ENCODE measurements at places on chromosomes 2 and 18.
A peak's percentile ranks its signal among the peaks of the same experiment; 100 is the strongest.

DNA sequence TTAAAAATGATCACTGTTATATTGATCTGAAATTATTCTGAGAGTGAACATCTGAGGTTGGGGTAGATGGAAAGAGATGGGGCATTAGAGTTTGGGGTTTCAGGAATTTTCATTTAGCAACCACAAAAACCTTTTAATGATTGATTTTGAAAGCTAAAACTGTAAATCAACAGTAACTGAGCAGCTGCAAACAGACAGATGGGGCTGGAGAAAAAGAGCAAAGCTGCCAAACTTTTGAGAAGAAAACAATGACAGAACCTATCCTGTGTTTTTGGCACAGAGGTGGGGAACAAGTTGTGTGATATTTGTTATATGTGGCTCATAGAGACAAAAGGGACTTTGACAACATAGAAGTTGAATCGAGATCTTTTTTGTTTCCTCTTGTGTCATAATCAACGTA, 415.8 kb upstream of the DSEL start:
- no peak for DNase-seq

DNA sequence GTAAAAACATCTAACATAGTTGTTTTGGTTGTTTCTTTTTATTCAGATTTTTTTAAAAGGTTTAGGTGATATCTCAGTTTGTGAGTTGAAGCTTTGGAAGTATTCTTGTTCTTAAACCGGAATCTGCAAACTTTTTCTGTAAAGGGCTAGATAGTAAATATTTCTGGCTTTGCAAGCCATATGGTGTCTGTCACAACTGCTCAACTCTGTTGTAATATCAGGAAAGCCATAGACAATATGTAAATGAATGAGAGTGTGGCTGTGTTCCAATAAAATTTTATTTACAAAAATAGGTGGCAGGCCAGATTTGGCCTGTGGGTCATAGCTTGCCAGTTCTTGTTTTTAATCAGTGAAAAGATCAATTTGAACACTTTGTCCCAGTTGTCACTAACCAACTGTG, 134.1 kb downstream of the CNTNAP5 start:
- DNase-seq: no peak

DNA sequence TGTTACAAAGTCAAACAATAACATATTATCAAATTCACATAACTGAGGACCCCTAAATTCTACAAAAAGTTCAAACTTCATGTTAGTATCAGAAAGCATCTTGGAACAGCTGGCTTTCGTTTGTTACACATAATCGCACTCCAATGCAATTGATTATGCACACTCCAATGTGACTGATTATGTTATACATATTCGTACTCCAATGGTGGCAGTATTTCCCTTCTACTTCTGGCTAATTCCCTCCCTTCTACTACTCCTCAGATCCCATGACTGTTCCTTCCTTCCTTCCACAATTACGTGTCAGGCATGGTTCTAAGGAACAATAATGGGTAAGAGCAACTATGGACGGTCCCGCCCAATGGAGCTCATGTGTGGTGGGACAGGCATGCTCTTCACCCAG, 137.1 kb upstream of the CCDC150 start:
- DNase-seq: no peak

- no peak for DNase-seq
These were observed 52.7 kb downstream of the LBH start for GRCh38 chr2:30283931-30284565.

- no peak for DNase-seq
These were observed 116.3 kb downstream of the SEPTIN10 start for GRCh38 chr2:109497463-109497862.

DNA sequence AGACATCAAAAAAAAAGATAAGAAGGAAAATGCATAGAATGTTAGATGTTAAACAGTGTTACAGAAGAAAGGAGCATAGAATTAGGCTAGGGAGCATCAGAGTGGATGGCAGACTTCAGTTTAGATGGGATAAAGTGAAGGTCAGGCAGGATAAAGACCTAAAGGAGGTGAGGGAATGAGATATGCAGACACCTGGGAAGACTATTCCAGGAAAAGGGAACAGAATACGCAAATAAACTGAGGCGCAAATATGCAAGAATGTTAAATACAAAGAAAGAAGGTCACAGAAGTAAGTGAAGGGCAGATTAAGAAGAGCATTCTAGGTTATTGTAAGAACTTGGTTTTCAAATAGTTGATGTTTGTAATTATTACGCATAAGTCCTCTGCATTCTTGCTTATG, 116.3 kb upstream of the REG3A start:
- DNase-seq: no peak

GRCh38 chr18:68727506-68727905, 12.6 kb upstream of the TMX3 start:
- DNase-seq: no peak

DNA sequence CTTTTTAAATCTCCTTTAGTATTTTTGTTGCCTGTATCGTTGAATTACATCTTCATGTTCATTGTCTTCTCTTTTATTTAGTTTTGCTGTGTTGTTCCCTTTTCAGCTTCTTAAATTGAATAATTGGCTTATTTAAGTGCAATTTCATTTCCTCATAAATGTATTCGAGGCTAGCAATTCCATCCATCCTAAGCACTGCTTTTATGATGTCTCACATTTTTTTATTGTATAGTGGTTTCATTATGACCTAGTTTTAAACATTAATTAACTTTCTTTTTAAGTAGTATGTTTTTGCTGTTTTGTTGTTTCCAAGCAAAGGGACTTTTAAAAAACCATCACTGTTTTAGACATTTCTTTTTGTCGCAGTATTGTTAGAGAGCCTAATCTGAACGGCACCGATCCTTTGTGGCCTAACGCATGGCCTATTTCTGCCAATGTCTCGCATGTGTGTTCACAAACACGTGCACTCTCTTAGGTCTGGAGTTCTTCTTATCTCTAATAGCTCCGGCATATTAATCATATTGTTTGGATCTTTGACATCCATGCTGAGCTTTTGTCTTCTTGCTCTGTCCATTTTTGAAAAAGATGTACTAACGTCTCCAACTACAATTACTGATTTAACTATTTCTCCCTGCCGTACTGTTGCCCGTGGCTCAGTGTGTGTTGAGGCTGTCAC, 59.6 kb upstream of the ZNF516 start:
- DNase-seq: no peak

- DNase-seq: no peak
These were observed 109.2 kb upstream of the OTX1 start for GRCh38 chr2:62941413-62941812.

- peak; percentile 44 for DNase-seq
These were observed 916 bp upstream of the PDCD1 start for GRCh38 chr2:241859436-241860183.

- DNase-seq: no peak
These were observed 115.6 kb upstream of the OTOS start for GRCh38 chr2:240255811-240256703.

DNA sequence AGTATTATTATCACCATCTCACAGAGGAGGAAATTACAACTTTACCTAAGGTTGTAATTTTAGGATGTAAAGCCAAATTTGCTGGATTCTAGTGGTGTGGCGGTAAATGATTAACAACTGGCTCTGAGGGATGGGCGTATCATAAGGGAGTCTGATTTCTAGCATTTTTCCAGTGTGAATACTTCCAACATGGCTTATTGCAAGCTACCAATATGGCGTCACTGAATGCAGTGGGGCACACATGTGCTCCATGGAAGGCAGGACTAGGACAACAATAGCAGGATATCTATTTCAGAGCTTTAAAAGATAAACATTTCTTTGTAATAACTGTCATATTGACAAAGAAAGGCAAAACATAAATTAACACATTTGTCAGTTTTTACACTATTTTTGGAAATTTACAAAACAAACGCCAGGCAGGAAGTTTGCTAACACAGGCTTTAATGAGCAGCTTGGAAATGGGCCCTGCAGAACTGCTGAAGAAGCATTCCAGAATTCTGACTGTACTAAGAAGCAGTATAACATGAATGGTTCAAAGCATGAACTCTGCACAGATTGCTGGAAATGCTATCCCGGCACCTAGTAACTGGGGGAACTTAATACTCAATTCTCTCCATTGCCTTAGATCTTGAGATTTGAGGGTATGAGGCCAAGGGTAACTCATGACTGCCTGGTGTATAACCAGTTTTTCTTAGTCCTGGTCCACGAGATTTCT, 439.3 kb upstream of the MAP2 start:
- DNase-seq: no peak

GRCh38 chr2:202221873-202222272, 16.5 kb downstream of the SUMO1 start:
- no peak for DNase-seq

DNA sequence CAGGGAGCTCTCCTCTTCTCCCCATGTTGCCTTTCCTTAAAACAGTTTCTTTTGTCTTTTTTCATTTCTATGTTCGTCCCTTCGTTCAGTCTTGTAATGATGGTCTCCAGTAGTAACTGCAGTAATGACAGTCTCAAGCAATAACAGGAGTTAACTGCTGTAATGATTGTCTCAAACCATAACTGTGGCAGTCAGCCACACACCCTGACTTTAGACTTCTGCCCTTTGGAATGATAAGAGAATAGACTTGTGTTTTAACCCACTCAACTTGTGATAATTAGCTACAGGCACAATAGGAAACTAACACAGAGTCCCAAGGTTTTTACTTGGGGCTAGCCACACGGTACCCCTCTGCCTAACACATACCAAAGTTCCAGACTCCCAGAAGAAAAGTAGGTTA, 12.1 kb downstream of the TMEM131 start:
- no peak for DNase-seq

DNA sequence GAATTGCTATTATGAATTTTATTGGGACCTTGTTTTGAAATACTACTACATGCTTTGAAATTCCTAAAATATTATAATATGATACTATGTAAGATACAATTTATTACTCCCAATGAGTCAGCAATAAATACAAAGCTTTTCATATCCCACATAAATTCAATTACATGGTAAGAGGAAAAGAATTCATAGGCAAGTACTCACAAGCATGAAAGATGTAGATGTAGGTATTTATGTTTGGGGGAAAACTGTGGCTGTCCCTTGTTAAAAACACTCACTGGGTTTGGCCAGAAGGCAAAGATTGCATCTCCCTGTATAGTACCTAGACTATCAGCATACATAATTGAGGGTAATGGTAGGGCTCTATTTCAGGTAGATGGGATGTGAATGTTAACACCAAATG, 90.4 kb downstream of the MBD2 start:
- no peak for DNase-seq

DNA sequence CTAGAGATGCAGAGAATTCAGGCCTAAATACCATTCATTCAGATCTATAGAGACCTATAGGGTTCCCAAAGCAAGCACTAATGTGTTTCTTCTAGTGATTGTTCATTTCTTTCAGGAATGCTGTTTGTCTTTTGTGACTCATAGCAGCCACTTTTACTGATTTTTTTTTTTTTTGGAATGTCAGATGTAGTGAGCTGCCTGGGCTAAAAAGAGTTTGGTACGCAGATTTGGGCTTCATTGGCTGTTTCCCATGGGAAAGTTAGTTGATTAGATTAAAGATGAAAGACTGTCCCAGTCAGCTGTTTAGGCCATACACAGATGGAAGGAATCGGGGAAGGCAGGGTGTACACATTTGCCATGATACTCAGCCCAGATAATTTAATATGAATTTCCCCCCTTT, 87.6 kb downstream of the CDC42EP3 start:
- DNase-seq: no peak

- no peak for DNase-seq
These were observed 746.1 kb upstream of the DDX18 start for GRCh38 chr2:117068371-117068770.

- no peak for DNase-seq
These were observed 262.7 kb upstream of the SPOPL start for GRCh38 chr2:138238908-138239307.

- no peak for DNase-seq
These were observed 7.4 kb downstream of the HTRA2 start for GRCh38 chr2:74537140-74537539.

DNA sequence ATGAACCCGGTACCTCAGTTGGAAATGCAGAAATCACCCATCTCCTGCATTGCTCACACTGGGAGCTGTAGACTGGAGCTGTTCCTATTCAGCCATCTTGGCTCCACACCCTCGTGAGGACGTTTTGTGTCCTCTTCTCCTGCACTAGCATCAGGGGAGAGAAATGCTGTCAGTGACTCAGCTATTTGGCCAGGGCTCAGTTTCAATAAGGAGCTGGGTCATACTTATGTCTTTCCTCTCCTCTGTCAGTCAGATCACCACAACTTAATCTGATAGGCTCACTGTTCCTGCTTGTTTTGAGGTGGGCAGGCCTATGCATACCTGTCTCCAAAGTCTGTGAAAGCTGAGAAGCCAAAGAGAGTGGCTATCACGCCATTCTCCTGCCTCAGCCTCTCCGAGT, 921.2 kb downstream of the DCC start:
- DNase-seq: no peak

- no peak for DNase-seq
These were observed 53.7 kb downstream of the HPCAL1 start for GRCh38 chr2:10356439-10356811.

DNA sequence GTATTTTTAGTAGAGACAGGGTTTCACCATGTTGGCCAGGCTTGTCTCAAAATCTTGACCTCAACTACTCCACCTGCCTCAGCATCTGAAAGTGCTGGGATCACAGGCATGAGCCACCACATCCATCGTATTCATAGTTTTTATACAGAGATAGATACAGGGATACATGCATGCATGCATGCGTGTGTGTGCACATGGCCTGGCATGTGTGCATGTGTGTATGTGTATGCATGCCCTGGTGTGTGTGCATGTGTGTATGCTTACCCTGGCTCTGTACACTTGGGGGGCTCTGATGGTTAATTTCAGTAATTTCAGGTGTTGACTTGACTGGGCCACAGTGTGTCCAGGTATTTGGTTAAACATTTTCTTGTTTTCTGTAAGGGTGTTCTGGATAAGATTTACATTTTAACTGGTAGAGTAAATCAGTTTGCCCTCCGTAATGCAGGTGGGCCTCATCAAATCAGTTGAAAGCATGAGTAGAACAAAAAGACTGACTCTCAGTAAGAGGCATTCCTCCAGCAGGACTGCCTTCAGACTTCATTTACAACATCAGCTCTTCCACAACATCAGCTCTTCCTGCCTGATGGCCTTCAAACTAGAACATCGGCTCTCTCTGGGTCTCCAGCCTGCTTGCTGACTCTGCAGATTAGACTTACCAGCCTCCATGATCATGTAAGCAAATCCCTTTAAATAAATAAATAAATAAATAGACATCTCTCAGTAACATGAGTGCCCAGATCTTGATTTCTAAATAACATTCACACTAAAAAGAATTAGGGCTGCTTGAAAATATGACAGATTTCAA, 30.8 kb downstream of the SESTD1 start:
- no peak for DNase-seq

DNA sequence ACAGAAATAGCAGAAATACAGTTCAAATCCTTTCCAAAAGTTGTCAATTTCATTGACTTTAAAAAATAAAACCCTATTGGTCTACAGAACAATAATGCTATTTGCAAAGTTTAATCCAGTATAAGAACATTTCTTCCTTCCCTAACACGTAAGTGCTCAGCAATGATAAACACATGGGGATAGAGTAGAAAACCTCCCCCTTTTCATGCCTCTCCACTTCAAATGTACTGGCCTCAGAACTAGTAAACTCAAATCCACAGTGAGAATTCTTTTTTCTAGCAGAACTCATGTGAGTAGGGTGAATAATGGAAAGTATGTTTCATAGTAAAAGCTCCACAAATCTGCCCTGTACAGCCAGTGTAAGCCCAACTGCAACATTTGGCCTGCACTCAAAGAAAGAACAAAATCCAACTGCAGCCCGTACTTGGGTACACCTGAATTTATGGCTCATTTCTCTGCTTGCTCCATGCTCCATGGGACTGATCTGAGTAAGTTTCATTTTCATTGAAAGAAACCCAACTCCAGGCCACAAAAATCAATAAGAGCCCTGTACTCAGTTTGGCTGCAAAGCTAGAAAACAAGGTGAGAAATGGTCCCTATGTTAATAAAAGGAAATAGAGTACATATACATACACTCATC, 115.0 kb upstream of the RMDN2 start:
- no peak for DNase-seq

Data from CD4-positive, alpha-beta T cell treated with Interferon alpha-2 for 1 hour (primary cell).